ENCODE measurements at places on chromosomes 16 and 17.

GRCh38 chr16:48617711-48618148 is 7.8 kb upstream of the N4BP1 start:
- no peak for DNase-seq

GRCh38 chr17:61984821-61985220 is 57.0 kb upstream of the INTS2 start:
- no peak for DNase-seq

DNA sequence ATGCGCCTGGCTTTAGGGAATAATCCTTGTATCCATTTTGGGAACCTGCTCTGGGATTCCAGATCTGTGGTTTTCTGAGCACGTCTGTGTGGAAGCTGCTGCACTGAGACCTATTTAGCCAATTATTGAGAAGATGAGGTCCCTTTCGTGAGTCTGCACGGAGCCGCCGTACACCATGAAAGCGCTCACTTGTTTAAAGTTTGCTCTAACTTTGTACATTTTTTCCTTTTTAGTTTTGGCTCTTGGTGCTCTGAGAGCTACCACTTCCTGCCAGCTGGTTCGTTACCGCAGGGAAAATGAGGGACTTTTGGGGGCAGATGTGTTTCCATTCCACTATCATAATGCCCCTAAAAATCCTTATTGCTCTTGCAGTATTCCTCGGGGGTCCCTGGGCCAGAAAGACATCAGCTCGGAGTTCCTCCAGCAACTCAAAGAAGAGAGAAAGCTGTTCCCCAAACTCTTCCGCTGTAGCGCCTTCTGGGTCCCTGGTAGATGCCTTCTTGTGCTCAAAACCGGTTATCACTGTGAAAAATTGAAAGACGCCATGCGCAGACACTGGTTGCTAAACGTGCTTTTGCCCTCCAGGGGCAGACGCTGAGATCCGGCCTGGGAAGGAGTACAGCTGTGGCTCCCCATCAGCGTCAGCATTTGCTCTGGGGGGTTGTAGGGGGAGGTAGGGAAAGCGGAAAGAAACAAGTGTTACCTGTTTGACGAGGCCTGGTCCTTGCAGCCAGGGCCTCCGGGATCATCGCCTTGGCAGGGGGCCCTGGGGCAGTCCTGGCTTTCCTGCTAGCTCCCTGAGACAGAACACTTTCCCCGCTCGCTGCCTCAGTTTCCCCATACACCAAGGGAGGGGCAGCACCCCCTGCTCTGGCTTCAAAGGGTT is 238.1 kb downstream of the MRTFB start:
- no peak for DNase-seq

- DNase-seq = no peak
Observed at GRCh38 chr17:8163978-8164814, 1.4 kb upstream of the VAMP2 start.

DNA sequence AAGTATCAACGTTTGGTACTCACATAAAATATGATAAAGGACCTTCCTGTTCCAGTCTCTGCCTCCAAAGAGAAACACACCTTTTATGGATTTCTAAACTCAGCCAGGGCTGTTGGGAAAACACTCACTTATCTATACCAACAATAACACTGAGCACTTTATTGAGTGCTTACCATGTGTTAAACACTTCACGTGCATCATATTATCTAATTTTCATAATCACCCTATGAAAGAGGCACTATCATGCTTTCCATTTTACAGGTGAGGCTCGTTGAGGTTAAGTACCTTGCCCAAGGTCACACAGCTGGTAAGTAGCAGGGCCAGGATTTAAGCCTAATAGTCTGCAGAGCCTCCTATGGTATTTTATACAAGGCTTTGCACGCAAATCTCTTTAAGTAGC is 251.5 kb upstream of the SOX9 start:
- DNase-seq = no peak

GRCh38 chr16:70683146-70683944 is 2.5 kb downstream of the MTSS2 start:
- no peak for DNase-seq

DNA sequence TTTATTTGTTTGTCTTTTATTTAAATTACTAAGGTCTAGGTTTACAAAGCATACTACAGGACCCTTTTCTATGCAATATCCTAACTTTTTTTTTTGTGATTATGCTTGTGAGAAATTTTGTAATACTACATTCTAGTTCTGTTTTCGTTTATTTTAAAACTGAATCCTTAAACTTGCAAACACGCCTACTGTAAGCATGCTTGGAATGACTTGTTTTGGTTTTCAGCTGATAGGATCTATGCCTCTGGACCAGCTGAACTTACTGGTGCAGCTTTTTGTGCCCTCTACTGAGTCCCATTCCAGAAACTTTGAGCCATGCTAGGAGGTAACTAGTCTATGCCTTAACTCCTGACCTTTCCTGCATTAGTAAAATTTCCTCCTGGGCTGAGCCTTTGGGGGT is 6.0 kb downstream of the PDP2 start:
- no peak for DNase-seq

- no peak for DNase-seq
Observed at GRCh38 chr16:76531236-76531635, 254.0 kb downstream of the CNTNAP4 start.

- peak; percentile 75 for DNase-seq
Observed at GRCh38 chr17:62724398-62725146, 83.5 kb downstream of the MARCHF10 start.

GRCh38 chr17:67687511-67687910 is 30.2 kb upstream of the NOL11 start:
- no peak for DNase-seq

GRCh38 chr17:1545618-1546017 is 17.0 kb downstream of the PITPNA start:
- no peak for DNase-seq

- DNase-seq = no peak
Observed at GRCh38 chr17:61294286-61294685, 105.4 kb upstream of the TBX2 start.

GRCh38 chr16:1963806-1964505 is 670 bp downstream of the RPS2 start:
- no peak for DNase-seq

- DNase-seq = no peak
Observed at GRCh38 chr16:59432896-59433295, 698.8 kb upstream of the GOT2 start.

GRCh38 chr16:2096853-2097595 is 38.7 kb downstream of the PKD1 start:
- no peak for DNase-seq

- DNase-seq = no peak
Observed at GRCh38 chr16:12651765-12652512, 151.7 kb downstream of the CPPED1 start.

GRCh38 chr16:54505549-54506213 is 219.1 kb upstream of the IRX3 start:
- DNase-seq = no peak

- DNase-seq = no peak
Observed at GRCh38 chr17:82884341-82884969, 44.6 kb upstream of the ZNF750 start.

DNA sequence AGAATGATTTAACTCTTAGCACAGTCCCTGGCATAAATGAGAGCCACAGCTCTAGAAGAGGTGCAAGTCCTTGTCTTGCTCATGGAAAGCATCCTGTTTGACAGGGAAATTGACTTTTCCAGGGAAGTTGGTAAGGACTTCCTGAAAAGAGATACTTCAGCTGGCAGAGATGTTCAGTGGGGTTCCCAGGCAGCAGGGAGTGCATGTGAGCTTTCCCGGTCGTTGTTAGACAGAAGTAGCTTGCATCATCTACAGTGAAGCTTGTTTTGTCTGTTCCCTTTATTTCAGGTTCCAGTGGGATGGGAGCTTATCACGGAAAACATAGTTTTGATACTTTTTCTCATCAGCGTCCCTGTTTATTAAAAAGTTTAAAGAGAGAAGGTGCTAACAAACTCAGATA is 22.9 kb downstream of the ALDH3A2 start:
- DNase-seq = no peak

DNA sequence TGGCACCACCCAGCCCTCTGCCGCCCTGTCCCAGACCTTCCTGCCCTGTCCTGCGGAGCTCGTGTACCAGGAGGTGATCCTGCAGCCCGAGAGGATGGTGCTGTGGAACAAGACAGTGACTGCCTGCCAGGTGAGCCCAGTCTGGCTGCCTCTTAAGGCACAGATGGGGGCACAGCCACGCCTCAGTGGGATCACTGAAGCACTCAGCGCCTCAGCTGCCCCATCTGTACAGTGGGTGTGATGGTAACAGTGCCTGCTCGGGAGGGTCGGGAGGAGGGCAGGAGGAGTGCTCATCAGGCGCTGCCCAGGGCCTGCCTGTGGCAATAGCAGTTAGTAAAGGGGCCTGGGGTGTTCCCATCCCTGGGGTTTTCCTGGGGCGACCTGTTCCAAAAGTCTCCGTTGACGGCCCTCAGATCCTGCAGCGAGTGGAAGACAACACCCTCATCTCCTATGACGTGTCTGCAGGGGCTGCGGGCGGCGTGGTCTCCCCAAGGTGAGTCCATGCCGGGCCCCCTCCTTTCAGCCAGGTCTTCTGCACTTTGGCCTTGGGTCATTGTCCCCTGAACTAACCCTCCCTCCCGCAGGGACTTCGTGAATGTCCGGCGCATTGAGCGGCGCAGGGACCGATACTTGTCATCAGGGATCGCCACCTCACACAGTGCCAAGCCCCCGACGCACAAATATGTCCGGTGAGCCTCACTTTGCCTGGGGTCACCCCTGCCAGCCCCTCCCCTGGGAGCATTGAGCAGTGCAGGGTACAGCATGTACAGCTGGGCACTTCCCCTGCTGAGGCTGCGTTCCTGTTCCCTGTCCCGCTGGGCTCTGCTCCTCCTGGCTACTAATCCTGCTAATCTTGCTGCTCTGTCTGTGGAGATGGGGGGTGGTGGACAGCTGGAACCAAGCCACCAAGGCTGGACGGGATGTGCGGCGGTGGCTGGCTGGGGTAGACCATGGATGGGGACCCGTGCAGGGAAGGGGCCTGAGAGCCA is 4.5 kb upstream of the TCAP start:
- DNase-seq = no peak

GRCh38 chr16:61128545-61129323 is 907.5 kb downstream of the CDH8 start:
- no peak for DNase-seq

DNA sequence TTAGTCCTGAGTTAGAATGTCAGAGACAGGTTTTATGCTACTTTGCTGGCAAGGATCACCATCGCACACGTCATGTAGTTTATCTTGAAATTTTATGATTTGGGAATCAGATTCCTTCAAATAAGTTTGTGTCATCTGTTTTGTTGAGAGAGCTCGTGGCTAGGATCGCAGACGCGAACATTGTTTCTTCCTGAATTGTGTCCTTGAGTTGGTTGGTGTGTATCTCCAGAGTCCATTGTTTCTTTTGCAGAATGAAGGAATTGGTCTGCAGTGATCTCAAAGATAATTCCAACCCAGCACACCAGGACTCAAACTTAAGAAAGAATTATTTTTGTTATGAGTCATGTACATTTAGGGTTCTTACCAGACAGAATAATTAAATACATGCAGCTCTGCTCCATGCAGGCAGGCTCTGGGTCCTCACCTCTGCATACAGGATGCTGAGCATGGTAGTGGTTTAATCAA is 51.6 kb downstream of the PRKCA start:
- no peak for DNase-seq

DNA sequence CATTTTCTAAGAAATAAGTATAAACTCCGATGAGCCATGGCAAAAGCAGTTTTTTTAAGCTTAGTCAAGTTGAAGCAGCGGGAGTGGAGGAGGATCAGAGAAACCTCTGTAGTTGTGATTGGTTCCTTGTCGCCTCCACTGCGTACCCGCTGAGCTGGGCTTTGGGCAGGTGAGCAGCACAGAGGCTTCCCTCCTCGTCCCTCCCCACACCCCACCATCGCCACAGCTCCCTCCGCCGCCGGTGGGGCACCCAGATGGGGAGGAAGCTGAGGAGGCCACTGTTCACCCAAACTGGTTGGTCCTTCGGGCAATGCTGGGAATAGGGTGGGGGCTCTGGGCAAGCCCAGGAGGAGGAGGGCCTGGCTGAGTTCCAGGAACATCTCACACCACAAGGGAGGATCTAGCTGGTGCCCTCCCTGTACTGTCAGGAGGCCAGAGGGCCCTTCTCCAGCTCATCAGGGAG is 5.2 kb upstream of the MRPL38 start:
- DNase-seq = no peak

- no peak for DNase-seq
Observed at GRCh38 chr16:66668777-66669444, 27.6 kb downstream of the CMTM4 start.

DNA sequence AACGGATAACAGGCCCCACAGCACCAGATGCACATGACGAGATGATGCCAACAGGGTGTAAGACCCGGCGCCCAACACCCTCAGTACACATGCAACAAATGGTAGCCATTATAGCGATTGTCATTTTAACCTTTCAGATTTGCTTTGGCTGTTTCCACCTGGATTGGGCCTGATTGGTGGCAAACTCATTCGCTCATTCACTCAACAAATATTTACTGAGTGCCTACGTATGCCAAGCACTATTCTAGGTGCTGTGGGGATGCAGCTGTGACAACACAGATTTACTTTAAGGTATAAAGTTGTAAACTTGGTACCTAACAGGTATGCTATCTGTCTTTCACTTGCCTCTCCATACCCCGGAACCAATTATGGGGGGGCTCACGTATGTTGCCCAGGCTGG is 66.8 kb downstream of the SRCIN1 start:
- no peak for DNase-seq

DNA sequence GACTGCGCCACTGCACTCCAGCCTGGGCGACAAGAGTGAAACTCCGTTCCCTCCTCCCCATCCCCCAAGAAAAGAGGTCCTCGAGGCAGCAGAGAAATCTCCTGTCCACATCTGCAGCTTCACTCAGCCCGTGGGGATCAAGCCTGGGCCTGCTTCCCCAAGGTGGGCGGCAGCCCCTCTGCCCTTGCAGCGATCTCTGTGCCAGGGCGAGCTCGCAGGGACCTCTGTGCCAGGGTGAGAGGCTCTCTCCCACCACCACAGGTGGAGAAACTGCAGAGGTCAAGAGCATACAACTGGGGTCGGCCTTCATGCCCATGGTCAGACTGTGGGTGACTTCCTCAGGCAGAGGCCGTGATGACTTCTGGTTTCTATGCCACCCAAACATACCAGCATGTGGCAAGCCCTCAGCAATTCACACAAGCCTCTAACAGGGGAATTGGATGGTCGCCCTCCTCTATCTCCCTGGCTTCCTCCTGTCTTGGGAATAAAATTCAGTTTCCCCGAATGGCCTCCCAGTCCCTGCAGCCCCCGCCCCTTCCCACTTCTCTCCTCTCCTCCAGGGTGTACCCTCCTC is 5.5 kb downstream of the SLC43A2 start:
- no peak for DNase-seq

DNA sequence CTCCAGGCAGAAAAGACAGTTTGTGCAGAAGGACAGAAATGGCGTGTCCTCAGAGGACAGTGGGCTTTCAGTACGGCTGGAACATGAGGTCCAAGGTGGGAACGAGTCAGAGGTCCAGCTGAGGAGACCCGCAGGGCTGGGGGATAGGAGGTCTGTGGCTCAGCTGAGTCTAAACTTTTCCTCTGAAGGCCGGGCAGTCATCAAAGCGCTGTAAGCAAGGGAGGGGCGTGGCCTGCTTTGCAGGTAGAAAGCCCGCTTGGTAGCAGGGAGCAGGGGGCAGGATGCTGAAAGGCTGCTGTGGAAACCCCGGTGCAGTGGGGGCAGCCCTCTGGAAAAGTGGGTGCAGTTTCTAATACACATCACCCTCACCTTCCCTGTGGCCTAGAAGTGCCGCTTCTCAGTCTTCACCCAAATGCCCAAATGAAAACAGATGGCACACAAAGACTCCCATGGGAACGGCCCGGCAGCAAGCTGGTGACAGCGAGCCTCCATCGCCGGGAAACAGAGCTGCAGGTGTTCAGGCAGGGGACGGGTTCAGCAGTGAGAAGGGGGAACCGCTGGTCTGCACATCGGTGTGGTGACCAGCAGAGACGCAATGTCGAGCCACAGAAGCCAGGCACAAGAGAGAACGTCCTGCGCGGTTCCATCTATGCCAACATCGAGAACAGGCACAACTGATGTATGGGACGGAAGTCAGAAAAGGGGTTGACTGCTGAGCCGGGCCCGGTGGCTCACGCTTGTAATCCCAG is 12.2 kb upstream of the OSGIN1 start:
- no peak for DNase-seq
